ENCODE measurements at places on chromosomes 11 and 22. TPM values are rescaled to one million over a fixed set of nuclear protein-coding genes. Genes with fewer than 3 reads are reported as not detected.

Gene CELSR1
- under 0.01 TPM for total RNA-seq

Gene UBXN1
- total RNA-seq = 230 TPM

Gene SAA2
- total RNA-seq = not detected

Gene MCAM
- 127 TPM for total RNA-seq

Gene LGR4
- total RNA-seq = 18.5 TPM
